SK-MEL-5 (cell line): ENCODE measurements at places on chromosomes 4 and X.
A peak's percentile ranks its signal among the peaks of the same experiment; 100 is the strongest.

GRCh38 chr4:114688059-114688458 lies 89.5 kb downstream of the UGT8 start:
- no peak for DNase-seq

DNA sequence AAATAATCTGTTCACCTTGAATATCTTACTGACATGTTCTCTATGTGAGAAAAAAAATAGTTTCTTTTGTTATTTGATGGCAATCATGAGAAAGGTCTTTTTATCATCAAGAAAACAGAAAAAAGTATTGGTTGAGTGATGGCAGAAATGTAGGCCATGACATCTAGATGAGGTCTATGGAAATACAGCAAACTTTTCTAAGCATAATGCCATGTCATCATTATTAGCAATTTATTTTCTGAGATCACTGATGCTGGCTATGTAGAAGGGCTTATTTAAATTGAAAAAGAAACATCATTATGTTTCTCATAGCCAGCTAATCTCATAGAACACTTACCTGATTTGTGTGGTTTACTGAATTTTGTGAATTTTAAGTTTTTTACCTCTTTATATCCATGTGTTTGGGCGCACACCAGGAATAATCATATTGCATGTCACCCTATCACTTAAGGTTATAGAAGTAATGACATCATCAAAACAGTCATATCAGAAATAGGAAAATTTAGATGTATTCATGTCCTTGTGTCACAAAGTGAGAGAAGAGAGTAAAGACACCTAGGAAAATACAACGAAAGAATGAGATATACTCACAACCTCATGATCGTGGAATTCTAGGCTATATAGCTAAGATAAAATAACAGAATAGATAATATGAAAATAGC lies 22.4 kb downstream of the UGT2A3 start:
- no peak for DNase-seq

DNA sequence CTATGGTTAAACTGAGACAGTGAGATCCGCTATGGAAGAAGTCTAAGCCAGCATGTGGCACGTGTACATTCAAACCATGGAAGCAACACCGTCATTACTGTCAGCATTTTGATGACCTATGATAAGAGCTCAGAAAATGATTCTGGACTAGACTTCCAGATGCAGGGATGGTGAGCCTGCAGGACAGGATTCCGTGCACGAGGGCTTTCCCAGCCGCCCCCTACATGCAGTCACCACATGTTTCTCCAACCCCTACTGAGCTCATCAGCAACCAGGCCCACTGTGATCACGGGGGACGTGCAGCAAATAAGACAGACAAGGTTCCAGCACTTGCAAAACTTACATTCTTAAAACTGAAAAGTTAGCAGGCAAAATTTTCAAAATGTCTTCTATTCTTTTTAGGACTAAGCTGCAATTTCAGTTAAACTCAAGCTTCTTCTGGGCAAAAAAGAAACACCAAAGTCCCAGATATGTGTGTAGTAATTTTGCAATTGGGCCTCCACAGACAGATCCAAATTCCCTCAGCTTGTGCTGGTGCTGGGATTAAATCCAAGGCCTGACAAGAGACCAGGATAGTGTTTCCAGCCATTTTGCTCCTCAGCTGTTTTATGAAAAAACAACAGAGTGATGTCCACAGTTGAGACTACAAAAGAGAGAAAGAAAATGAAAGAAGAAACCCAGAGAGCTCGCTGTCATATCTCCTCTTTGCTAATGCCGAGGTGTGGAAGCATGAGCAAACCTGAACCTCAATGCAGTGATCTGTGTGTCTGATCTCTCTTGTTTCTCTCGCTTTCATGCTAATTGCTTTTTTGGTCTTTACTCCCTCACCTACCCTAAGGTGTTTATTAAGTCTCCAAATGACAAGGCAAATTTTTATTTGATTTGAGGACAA lies 118.2 kb downstream of the AFAP1 start:
- no peak for DNase-seq

DNA sequence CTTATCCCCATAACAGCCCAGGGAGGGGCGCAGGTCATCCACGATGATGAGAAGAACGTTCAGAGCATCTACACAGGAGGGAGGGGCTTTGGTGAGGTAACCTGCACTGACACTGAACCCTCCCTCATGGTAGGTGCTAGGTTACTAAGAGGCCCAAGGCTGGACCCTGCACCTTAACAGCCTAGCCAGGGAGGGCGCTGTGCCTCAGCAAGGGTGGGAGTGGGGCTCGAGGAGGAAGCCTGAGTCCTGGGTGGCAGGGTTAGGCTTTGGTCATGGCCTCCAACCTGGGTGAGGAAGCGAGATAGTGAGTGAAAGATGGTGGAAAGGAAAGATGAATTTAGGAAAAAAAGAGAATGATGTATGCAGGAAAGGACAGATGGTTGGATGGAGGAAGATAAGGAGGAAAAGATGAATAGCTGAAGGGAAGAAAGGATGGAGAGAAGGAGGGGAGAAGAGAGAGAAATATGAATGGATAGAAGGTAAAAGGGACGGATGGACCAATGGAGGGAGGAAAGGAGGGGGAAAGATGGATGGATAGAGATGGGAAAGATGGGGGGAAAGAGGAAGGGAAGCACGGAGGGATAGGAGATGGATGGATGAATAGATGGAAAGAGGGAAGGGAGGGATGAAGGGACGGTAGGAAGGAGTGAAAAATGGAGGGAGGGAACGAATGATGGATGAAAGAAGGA lies 736 bp downstream of the IDS start:
- DNase-seq: peak; percentile 42

- no peak for DNase-seq
Observed at GRCh38 chr4:141066690-141067089, 66.6 kb downstream of the RNF150 start.
